ENCODE measurements at places on chromosomes 2 and 18.

- no peak for DNase-seq
Observed at GRCh38 chr2:45910473-45911060, 259.1 kb downstream of the PRKCE start.

- DNase-seq: no peak
Observed at GRCh38 chr18:23114911-23115310, 20.4 kb upstream of the CABLES1 start.

DNA sequence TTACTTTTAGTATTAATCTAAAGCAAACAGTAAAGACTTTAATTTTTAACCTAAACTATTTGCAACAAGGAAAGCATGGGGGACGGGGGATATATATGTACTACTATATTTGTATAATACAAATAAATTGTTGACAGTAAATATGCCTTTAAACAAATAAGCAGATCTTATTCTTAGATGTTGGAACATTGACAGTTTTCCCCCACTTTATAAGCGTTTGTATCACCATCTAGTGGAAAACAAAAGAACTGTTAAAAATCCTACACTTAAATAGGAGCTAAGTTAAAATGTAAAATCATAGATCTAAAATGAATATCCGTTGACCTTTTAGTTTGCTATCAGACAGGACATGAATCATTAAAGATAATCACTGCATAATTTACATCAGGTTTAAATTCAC is 50.0 kb downstream of the RBBP8 start:
- DNase-seq: no peak

- DNase-seq: no peak
Observed at GRCh38 chr2:30380824-30381223, 66.2 kb upstream of the LCLAT1 start.

DNA sequence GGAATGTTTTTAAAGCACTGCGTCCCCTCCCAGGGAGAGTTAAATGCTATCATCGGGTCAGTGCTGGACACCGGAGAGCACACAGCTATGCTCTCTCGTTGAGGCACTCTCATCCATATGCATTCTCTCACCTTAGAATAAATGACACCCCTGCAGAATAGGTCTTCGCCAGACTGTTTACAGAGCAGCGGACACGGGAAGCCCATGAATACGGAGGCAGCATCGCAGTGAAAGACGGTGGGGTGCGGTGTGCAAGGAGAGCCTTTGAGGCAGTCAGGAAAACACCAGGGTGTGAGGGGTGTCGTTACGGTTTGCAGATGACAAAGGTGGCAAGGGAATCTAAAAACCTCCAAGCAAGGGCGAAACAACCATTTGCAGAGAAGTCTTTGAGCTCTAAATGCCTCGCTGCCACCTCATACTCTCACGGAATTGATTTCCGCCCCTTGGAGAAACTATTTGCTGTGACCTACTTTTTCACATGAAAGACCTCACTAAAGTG is 169.2 kb upstream of the FHL2 start:
- no peak for DNase-seq

- no peak for DNase-seq
Observed at GRCh38 chr2:29164091-29164846, 49.1 kb downstream of the CLIP4 start.

DNA sequence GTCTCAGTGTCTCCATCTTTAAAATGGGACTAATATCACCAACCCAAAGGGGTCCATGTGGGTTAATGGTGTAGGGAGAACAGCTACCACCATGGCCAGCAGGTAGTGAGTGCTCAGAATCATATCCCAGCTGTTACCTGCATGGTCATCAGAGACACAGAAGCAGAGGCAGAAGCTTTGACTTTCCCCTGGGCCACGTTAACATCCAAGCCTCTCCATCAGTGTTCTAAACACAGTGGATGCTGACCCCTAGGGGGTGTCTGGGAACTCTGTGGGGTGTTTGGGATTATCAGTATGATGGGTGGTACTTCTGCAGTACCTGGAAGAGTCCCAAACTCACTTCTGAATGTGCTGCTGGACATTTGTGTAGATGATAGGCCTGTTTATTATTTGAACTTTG is 93.6 kb downstream of the GYPC start:
- DNase-seq: no peak

GRCh38 chr2:106864051-106864450 is 21.9 kb downstream of the ST6GAL2 start:
- no peak for DNase-seq

DNA sequence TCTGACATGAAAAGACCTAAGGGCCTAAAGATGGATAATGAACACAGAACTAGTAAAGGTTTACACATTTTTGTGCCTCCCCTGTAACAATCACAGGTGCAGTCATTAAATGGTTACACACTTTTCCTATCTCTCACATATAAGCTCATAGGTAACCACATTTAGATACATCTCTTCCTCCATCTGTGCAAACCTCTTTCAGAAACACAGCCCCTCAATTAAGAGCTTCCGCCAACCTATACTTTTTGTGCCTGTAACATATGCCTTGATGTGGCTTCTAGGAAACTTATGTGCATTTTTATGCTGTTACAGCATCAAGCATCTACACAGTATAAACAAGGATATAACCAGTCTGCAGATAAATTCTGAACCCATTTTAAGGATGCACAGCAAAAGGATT is 643.3 kb downstream of the BCL11A start:
- no peak for DNase-seq

DNA sequence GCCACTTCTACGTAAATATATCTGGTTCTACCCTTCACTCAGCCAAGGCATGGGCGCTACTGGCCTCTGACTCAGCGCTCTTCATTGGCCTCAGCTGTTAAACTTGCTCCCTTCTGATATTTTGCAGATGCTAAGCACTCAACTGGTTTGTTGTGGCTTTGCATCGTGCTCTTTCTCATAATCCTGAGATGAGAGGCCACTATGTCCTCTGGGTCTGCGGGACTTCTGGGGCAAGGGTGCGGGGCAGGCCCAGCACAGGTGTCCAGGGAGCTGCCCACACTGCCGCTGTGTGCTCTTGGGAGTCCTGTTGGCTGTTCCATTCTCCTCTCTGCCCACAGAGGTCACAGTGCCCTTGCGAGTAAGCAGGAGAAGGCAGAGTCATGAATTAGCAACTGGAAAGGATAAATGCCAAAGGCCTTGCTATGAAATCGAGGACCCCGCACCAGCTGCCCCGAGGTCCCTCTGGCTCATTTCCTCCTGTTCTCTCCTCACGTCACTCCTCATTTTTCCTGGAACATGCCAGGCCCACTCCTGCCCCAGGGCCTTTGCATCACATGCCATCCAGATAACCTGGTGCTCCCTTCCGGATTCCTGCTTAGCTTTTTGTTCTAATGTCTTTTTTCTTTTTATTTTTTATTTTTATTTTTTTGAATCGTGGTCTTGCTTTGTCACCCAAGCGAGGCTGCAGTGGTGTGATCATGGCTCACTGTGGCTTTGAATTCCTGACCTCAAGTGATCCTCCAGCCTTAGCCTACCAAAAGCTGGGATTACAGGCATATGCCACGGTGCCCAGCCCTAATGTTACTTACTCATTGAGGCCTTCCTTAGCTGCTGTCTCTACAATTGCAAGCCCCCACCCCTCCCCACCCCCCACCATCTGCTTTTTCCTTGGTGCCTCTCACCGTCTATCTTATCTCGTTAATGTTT is 34.9 kb upstream of the MAT2A start:
- no peak for DNase-seq

- no peak for DNase-seq
Observed at GRCh38 chr2:202115479-202115971, 42.5 kb downstream of the KIAA2012 start.

DNA sequence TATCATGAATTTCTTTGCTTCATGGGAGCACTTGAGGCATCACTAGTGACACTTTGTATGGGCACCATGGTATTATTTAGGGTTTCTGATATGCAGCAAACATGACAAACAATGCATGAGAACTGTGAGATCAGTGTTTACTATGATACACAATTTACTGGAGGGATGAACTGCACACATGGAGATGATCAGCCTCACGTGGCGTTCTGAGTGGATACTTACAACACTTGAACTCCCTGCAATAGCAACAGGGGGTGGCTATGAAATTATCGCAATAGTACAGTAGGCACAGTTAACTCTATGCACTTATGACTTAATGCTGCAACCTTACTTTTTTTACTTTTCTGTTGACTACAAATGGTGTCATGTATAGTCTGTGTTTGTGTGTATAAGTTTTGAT is 18.5 kb upstream of the UGT1A8 start:
- no peak for DNase-seq

DNA sequence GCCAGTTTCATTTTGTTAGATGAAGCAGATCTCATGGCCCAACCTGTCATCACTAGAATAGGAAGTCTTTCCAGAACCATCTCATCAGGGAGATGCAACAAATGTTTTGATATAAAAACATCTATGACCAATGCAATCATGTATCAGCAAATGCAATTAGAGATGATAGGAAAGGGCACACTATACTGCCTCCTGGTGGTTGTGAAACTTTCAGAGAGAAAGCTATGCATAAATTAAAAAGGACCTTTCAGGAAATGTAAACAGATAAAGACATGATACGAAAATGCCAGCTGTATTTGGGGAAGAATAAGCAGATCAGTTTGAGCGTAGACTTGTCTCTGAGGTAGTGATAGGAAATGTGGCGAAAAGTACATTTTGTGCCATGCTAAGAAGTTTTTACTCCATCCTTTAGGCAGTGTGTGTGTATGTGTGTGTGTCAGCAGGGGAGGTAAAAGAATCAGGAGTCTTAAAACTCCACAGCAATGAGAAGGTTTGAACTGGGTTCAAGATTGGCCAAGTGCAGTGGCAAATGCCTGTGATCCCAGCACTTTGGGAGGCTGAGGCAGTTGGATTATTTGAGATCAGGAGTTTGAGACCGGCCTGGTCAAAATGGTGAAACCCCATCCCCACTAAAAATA is 479.3 kb downstream of the CPS1 start:
- DNase-seq: no peak

- no peak for DNase-seq
Observed at GRCh38 chr2:216006164-216006663, 7.1 kb downstream of the MREG start.

DNA sequence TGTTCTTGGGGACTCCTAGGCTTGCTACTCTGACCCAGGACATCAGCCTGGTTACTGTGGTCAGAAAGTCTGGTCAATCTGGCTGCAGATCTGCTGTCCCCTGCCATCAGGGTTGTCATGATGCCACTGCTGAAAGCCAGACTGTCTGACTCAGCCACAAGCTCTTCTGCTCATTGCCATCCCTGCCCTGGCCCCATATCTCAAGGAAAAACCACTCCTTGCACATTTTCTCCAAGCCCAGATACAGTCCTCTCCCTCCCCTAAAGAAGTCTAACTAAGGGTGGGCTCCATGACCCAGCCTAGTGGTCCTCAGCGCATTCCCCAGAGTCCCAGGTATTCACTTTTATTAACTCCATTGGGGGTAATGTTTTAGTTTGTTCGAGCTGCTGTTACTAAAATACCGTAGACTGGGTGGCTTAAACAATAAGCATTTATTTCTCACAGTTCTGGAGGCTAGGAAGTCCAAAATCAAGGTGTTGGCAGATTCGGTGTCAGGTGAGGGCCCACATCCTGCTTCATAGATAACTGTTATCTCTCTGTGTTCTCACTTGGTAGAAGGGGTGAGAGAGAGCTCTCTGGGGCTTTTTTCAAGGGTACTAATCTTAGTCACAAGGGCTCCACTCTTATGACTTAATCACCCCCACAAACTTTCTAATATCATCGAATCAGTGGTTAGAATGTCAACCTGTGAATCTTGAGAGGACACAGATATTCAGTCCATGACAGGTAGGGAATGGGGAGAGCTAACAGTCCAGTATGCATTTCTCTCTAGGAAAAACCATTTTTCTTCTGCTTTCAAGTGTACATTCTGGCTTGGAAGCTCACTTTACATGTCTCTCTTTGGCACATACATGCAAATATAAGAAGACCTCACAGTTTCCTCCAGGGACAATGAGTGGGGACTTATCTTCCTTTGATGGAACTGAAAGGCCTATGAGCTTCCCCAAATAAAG is 94.8 kb upstream of the CXCR4 start:
- no peak for DNase-seq

- no peak for DNase-seq
Observed at GRCh38 chr2:43276962-43277391, 50.6 kb upstream of the ZFP36L2 start.

DNA sequence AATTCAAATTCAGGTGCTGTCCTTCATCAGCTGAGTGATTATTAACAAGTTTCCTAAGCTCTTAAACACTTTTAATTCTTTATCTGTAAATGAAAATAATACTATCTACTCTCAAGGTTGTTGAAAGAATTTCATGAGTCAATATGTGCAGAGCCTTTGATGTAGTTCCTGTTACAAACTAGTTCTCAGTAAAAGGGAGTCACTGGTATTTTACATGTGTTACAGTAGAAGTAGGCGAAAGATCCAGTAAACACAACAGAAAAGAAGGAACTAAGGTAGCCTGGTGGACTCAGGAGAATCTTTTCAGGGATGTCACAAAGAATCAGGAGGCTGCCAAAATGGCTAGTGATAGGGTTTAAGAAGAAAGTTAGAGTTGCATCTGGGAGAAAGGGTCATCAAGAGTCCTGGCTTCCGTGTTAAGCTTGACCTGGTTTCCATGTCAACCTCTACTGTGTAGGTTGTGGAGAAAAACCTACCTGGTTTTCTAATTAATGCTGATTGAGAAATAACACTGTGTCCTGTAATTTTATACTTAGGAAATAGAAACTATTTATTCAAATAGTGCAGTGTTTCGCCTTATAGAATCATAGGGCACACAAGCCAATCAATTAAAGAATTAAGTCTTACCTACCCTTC is 58.3 kb upstream of the TRIB2 start:
- no peak for DNase-seq

GRCh38 chr18:59659508-59660170 is 37.6 kb downstream of the CCBE1 start:
- DNase-seq: no peak

GRCh38 chr2:173149491-173149890 is 73.8 kb downstream of the MAP3K20 start:
- DNase-seq: peak; percentile 5

- no peak for DNase-seq
Observed at GRCh38 chr2:64562148-64562784, 38.1 kb downstream of the AFTPH start.

GRCh38 chr2:105780606-105781005 is 35.9 kb downstream of the NCK2 start:
- DNase-seq: no peak

DNA sequence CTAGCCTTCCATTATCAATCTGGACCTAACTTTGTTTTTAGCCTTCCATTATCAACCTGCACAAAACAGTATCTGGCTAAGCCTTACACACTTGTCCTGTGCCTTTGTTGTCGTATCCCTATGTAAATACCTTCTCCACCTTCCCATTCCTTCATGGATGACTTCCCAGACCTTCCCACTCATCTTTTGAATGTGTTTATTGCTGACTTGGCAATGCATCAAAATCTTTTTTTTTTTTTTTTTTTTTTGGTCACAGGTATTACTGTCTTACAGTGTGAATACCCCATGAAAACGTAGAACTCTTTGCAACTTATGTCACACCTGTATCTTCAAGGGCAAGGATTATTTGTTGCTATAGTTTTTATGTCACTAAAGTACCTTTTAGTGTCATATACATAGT is 25.7 kb downstream of the RPE start:
- no peak for DNase-seq

- DNase-seq: no peak
Observed at GRCh38 chr2:120797421-120798221, 62.0 kb downstream of the GLI2 start.

GRCh38 chr2:192206399-192206798 is 11.7 kb upstream of the TMEFF2 start:
- DNase-seq: no peak

Data from activated CD4-positive, alpha-beta T cell treated with anti-CD3 and anti-CD28 coated beads for 24 hours (primary cell).